Stimulated activated CD8-positive, alpha-beta memory T cell treated with anti-CD3 and anti-CD28 coated beads, Interleukin-15, amount 100 ng/mL, for 48 hours (primary cell): ENCODE measurements at places on chromosomes 2 and 18.

DNA sequence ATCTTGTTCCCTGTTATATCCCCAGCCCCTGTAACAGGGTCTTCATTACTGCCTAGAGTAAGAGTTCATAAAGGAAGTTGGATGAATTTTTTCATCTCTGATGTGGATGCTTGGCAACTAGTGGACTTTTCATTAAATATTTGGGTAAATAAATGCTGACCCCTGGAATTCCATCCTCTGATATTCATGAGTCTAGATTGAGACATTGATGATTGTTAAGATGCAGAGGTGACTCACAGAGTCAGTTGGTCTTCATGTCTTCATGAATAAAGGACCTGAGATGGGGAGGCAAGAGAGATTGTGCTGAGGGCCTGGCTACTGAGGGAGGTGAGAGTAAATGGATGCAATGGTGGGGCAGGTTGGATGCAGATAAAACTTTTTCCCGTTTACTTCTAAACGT lies 132.7 kb upstream of the NT5C1B start:
- no peak for DNase-seq

DNA sequence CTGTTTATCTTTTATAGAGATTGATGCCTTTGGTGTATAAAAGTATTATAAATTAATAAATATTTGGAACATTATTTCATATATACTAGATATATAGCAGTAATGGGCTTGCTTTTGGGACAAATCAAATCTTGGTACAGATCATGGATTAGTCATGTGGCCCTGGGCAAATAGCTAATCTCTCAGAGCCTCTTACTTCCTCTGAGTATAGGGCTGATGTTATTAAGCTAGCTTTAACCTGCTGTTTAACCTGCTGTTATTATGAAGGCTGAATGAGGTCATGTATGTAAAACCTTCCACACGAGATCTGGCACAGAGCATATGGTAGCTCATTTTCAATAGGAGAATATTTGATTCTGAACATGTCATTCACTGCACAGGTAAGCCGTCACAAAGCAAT lies 5.7 kb downstream of the ITGB6 start:
- no peak for DNase-seq

DNA sequence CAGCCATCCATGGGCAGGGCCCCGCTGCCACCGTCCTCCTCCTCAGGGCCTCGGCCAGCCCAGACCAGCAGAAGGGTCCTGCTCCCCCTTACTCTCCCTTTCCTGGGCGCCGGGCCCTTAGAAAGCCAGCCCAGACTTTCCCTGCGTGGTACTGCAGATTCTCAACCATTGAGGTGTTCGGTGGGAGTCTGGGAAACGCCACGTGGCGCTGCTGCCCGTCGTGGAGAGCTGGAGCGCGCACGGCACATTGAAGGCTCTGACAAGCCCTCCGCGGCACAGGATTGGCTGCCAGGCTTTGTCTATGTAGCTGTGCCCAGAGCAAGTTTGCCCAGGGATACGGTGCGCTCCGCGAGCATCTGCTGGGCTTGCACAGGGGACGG lies 10.4 kb upstream of the KLHL30 start:
- no peak for DNase-seq

DNA sequence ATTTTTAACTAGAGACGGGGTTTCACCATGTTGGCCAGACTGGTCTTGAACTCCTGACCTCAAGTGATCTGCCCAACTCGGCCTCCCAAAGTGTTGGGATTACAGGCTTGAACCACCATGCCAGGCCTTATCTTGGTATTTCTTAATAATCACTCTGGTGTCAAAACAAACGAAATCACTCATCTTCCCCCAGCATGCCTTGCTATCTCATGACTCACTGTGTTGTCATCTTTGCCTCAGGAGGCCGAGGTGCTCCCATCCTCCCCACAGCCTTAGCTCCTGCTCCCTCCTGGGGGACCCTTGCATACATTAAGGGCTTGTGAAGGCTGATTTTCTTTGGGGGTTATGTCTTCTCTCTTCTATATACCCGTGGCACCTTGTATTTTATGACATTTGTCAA lies 250.1 kb upstream of the DPP10 start:
- DNase-seq, result no peak

GRCh38 chr18:8847900-8848299 lies 142.5 kb downstream of the MTCL1 start:
- DNase-seq, result no peak

- DNase-seq, result no peak
Observed at GRCh38 chr18:32019251-32019948, 775 bp downstream of the RNF125 start.

DNA sequence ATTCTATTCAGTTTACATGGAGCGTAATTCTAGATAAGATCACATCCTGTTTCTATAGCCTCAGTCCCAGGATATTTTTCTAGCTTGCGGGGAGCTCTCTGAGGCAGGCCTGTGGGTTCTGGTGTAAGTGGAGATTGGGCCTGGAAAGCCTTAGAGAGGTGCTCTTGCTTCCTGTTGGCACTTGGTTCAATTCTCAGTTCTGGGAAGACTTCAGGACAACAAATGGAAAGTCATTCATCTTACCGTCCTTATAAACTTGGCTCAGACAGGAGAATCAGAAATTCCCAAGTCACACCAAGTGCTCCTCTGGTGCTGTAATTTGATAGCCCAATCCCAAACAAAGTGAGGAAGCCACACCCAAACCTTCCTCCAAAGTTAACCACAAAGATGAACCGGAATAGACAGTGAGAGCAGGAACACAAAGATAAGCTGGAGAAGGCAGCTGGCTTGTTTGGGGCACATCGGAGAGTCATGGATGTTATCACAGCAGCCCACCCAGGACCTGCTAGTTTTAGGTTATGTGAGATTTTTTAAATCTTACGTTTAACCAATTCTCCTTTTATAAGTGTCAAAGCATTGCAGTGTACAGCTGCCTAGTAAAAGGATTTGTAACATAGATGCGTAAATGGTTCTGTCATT lies 144.3 kb upstream of the MAP3K20 start:
- no peak for DNase-seq

- no peak for DNase-seq
Observed at GRCh38 chr18:2958819-2959298, 54.1 kb downstream of the LPIN2 start.

GRCh38 chr2:163736433-163737189 lies 803 bp upstream of the FIGN start:
- DNase-seq, result no peak

DNA sequence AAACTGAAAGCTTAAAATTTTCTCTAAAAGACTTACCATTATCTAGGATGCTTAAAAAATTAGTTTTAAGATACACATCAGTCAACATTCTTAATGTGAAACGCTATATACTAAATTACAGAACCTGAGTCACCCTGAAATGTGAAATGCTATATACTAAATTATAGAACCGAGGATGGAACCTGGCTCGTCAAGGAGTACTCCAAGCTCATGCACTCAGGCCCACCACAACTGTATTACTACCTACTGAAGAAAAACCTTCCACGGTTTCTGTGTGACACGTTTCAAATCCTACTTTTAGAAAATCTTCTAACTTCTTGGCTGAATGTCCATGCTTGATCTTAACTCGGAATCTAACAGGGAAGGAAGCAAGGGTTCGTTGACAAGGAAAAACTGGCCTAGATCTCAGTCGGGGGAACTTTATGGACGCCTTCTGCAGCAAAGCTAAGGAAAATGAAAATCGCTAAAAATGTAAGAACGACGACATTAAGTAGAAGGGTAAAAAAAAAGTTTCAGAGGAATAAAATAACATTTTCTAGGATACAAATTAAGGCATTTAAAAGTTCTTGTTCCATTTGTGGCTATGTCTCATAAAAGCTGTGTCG lies 1.4 kb downstream of the PRKD3 start:
- DNase-seq, result no peak

DNA sequence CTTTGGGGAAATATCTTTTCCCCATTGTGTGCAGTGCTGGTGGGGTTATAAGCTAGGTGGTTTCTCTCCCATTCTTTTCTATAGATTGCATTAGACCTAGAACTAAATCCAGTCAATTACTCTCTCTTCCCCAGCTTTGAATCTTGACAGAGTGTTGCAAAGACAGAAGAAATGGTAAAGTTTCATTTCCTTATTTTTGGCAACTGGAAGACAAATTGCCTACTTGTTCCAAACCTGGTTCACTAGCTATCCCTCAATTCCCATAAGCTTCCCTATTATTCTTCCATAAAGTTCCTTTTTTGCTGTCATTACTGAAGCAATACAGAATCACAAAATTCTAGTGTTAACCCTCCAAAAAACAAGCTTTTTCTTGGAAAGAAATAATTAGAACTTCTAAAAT lies 94.0 kb upstream of the ITGA4 start:
- no peak for DNase-seq

DNA sequence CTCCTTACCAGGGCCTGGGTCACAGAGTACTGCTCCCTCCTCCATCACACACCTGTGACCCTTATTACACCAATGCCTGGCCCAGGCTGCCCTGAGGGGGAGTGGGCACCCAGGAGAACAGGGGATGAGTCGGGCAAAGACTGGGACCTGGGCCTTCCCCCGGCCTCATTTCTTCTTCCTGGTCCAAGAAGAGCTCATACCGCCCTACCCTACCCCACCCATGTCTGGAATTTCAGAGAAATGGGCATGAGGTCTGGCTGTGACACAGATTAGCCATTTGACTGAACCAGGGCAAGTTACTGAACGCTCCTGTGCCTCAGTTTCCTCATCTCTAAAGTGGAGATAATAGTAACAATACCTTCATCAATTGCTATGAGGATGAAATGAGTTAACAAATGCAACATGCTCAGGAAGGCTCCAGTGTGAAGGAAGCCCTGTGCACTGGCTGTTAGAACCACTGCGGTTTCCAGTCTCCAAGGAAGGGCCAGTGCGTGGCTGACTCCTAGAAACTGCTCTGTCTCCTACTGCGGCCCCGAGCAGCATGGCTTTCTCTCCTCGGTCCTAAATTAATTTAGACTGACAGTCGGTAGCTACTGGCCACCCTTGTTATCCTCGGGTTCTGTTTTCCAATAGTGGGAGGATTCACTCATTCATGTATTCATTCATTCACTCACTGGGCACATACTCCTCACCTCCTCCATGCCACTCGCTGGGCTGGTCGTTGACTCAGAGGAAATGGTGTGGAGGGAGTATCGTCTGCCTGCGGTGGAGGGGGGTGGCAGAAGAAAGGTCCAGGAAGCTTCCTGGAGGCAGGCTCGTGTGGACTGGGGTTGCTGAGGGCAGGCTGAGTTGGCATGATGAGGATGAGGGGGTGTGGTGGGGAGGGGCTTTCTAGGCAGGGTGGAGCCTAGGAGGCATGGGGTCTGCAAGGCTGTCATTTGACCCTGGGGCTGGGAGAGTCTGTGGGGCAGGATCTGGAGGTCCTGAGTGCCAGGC lies 175.6 kb downstream of the GLI2 start:
- DNase-seq, result no peak

DNA sequence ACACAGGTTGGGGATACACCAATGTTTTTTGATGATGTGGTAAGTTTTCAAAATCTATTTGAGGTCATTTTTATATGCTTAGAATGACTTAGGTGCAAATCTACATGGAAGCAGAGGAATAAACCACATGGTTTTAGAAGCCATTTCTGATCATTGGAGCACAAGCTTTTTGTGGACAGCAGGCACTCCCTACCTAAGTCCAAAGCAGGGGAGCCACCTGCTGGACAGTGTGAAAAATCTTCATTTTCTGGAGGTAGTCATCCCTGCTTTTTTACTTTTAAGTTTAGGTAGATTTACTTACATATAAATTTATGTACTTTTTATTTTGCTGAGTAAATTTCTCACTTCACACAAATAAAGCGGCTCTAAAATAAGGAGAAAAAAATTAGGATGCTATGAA lies 323.2 kb downstream of the PLCL1 start:
- no peak for DNase-seq

DNA sequence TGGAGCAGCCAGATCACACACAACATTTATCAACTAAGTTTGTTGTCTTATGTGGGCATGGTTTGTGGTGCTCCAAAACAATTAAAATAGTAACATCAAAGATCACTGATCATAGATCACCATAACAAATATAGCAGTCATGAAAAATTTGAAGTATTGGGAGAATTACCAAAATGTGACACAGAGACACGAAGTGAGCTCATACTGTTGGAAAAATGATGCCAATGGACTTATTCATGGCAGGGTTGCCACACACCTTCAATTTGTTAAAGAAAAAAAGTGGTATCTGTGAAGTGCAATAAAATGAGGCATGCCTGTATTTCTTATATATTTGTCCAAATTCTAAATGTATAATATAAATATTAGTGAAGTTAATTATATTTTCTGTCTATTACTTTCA lies 42.9 kb upstream of the CABYR start:
- DNase-seq, result no peak

- DNase-seq, result no peak
Observed at GRCh38 chr2:238999291-238999741, 151.4 kb downstream of the TWIST2 start.

GRCh38 chr2:195595825-195596224 lies 61.2 kb upstream of the SLC39A10 start:
- no peak for DNase-seq

DNA sequence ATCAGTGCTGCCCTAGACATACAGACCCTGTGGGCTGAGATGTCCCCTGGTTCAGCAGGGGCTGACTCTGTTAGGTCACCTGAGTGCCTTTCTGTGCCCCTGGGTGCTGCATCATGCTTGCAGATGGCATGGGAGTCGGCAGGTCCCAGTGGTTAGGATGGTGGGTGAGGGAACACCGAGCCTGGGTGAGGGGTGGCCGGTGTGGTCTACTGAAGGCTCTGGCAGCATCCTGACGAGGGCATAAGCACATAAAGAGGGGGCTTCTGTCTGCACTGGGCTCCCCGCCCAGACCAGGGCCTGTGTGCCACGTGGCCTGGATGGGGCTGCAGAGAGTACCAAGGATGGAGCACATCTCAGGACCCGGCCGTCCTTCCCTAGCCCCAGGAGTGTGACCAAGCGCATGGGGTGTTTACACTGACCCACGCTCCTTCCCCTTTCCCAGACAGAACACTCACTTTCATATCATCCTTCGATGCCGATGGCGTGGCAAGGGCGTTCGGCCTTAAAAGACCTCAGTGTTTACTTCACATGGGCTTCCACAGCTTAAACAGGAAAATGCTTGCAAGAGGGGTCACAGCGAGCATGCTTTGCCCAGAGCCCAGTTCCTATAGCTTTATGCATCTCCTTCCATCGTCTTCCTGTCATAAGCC lies 115.1 kb downstream of the STPG4 start:
- no peak for DNase-seq

DNA sequence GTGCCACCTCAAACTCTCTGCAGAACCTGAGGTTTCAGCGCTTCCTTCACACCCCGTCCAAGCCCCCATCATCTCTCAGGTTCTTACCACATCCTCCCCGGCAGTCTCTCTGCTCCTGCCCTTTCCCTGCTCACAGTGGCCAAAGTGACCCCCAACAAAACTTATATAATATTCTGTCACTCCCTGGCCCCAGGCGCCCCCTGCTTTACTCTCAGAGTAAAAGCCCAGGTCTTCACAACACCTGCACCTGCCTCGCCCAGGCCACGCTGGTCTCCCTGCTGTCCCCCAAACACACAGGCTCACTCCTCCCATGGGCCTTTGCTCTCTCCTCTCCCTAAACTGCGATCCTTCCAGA lies 6.4 kb downstream of the ITGB1BP1 start:
- no peak for DNase-seq
